ENCODE measurements at places on chromosomes 16 and 17.

DNA sequence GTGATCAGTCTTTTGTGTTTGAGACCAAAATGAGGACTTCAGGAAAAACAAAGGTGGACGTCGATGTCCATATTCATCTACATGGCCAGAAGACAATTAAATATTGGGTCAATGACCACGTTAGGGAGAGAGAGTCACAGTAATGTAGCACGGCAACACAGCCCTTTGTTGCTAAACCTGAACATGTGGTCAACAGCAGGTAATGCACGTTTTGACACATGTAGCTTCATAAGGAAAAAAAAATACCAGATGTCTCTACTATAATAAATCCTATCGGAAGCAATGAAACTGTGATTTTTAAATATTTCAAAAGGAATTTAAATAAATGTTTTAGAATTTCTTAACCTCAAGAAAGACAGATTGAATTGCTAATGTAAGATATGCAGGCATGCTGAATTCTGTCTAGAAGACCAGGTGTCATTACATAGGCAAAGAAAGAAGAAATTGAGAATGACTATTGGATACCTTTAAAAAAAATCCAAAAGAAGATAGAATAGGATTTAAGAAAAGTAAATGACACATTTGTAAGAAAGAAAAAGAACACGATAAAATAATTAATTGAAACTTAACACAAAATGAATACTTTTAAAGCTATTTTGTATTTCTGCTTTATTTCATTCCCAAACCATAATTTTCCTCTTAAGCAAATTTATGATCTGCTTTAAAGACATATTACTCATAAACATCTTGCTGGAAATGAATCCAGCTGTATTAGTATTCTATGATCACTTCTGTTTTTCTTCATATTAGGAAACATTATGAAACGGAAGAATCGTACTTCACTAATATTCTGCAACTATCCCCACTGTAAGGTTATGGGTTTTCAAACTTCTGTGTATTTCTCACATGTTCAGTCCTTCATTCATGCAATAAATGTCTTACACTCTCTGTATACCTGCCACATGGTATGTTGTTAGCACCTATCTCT is 30.1 kb downstream of the ABCA8 start:
- DNase-seq: no peak

DNA sequence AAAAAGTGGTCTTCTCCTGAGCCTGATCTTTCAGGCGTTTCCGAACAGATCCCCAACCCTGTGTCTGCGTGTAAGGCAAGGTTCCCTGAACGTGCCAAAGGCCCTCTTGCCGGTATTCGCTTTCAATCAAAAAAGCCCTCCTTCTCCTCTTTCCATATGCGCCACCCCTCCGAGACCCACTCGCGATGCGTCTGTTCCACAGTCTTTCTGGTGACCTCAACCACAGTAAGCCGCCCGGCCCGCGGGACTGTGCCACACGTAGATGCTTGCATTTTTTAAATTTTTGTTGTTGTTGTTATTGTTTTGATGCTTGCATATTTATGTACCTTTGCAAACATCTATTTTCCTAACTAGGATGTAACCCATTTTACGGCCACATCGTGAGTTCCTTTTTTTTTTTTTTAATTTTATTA is 607 bp upstream of the PRPSAP1 start:
- no peak for DNase-seq

GRCh38 chr17:43465049-43465448 is 18.7 kb upstream of the DHX8 start:
- no peak for DNase-seq

GRCh38 chr16:85015481-85016187 is 4.3 kb upstream of the ZDHHC7 start:
- DNase-seq: no peak

- no peak for DNase-seq
Measured at GRCh38 chr17:64074704-64075426, 54.4 kb upstream of the ICAM2 start.

GRCh38 chr17:69348429-69348828 is 21.5 kb upstream of the ABCA5 start:
- no peak for DNase-seq

GRCh38 chr17:44272954-44273353 is 5.0 kb upstream of the SLC4A1 start:
- no peak for DNase-seq

DNA sequence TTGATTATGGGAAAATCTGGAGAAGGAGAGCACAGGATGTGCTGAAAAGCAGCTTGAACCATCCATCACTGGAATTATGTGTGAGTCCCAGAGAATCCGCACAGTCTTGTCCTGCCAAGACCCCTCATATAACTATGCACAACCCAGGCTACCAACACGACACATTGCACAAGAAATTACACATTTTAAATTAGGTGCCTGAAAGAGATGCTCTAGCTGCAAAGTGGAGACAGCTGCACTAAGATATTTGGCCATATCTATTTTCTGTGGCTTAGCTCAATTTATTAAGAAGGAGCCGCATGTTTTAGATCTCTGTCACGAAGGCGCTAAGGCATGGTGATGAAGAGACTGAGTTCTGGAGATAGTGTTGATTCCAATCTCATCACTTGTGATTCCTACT is 1308.4 kb downstream of the CDH8 start:
- DNase-seq: no peak

DNA sequence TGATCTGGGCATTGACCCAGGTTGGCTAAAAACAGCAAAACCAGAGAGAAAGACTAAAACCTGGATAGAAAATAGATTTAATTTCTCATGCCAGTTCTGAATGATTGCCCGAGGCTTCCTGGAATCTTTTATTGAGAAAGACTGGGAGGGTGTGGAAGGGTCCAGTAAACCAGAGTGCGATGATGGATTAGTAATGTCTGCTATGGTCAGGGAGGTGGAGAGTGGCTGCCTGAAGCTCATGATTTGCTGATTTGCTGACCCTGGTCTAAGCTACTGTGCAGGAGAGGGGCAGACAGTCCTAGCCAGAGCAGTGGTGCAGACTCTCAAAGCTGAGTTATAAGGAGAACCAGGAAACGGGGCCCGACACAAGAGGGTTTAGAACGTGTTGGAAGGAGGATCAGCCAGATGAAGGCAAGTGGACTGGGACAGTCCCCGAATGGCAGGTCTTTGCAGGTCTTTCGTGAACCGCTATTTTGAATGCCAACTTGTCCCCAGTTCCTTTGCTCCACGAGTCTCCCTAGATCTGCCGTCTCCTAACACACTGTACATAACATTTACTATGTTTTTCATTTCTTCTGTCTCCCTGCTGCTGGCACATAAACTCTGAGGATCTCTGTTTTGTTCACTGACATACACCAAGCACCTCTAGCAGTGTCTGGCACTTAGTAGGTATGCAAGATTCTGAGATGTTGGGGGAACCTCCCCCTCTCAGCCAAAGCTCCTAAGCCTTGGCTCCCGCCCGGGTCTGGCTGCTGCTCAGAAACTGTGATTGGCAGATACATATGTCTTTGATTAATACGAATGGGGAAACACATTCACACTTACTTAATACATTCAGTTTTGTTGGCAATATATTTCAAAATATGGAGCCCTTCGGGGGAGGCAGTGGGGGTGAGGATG is 237.3 kb upstream of the TNRC6C start:
- peak; percentile 13 for DNase-seq

DNA sequence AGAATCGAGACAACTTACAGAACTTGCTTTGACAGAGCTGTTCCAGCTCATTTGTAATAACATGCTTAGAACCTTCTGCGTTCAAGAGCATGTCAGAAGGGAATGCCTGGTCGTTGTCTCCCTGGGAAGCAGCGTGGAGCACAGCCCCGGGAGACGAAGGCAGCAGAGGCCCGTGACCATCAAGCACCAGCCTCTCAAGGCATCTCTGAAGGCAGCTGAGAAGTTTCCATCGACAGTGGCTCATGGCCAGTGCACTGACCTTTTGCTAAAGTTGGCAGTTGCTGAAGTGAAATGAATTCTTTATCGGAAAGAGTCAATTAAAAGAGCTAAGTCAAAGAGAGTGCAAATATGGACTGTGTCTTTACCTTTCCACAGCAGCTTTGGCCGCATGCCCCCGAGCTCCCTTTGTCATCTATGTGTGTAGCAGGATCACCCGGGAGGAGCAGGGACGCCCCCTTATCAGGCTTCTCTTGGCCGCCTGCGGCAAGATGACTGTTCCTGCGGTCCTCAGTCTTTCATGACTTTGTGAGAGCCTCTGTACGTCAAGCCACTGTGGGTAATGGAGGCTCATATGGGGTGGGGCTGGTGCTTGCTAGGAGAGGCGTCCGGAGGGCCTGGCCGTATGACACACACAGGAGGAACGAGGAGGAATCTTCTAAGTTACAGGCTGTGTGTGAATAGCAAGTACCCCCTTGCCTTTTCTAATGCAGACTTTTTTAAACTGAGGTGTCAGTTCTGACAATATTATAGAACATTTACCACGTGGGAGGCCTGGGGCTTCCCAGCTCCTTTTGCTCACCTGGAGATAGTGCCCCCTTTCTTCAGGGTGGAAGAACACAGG is 54.2 kb downstream of the LDHD start:
- no peak for DNase-seq

- no peak for DNase-seq
Measured at GRCh38 chr16:82735673-82736091, 108.9 kb downstream of the CDH13 start.

DNA sequence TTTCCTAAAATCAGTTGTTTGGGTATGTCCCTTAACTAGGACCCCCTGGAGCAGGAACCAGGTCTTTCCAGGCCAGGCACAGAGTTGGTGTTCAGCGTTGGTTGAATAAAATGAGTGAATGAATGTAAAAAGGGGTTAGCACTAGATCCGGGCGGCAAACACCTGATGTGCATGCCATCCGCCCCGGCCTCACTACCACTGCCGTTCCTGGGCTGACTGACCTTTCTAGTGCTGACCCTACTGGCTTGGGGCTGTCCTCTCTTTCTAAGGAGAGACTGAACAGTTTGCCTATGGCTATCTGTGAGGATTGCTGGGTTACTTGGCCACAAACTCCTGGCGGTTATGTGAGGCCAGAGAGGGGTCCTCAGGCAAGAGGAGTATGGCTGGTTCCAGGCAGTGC is 10.1 kb upstream of the PHF12 start:
- no peak for DNase-seq

- DNase-seq: no peak
Measured at GRCh38 chr16:15950869-15951268, 1.5 kb downstream of the ABCC1 start.

DNA sequence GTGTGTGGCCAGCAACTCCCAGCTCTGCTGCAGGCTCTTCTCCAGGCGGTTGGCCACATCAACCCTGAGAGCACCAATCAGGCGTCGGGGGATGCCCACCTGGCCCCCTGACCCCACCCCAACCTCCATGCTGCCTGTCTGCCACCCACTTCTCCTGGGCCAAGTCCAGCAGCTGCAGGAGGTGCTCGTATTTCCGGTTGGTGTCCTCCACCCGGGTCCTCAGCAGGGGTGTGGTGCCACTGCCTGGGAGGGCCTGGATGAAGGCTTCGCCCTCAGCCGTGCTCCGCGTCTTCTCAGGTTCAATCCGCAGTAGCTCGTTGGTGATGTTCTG is 44.6 kb downstream of the UBN1 start:
- no peak for DNase-seq

DNA sequence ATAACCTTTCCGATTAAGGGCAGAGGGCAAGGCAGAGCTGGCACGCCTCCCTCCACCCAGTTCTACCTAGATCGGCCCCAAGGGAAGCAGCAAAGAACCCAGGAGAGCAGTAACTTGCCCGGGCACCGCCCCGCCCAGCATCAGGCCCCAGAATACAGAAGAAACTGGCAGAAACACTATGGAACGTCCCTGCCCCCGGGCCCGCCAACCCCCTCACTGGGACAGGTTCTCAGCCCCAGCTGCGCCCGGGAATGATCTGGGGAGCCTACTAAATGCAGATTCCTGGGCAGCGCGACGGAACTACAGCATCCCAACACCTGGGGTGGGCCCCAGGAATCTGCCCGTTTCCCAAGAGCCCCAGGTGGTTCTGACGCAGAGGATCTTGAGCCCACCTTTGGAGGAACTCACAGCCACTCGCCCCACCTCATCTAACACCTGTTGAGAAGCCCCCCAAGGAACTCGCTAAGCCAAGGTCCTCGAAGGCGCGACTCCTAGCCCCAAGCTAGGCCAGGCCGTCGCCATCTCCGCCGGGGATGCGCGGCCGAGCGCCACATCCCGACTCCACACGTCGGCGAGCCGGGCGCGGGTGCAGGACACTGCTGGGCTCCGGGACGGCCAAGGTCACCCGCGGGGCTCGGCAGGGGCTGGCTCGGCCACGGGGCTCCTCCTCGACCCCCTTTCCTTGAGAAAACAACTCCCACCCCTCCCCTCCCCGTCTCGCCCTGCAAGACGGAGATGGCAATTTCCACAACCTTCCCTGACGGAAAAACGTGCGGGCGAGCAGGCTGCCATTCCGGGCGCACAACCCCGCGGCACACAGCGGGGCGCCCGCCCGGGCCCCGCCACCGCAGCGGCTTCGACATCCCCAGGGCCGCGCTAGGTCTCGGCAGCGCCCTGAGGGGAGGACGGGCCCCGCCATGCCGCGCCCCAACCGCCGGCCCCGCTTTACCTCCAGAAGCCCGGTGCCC is 913 bp downstream of the CDIP1 start:
- peak; percentile 25 for DNase-seq

DNA sequence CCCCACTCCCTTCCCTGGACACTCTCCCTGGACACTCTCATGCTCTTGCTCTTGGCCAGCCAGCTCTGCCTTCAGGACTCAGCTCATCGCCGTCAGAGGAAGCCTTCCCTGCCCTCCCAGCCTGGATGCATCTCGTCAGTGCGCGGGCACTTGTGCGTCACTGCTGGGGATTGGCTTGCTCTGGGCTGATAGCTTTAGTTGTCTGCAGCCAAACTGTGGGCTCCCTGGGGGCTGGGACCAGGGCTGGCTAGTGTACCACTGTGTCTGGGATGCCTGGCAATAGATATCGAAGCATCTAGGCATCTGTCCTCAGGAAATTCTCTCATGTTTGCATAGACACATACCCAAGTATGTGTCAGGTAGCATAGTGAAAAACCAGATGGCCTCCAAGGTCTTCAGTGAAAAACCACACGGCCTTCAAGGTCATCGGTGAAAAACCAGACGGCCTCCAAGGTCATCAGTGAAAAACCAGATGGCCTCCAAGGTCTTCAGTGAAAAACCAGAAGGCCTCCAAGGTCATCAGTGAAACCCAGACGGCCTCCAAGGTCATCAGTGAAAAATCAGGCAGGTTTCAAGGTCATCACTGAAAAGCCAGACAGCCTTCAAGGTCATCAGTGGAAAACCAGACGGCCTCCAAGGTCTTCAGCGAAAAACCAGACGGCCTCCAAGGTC is 72.0 kb downstream of the CMIP start:
- no peak for DNase-seq
